ENCODE measurements at places on chromosomes 4 and X.

DNA sequence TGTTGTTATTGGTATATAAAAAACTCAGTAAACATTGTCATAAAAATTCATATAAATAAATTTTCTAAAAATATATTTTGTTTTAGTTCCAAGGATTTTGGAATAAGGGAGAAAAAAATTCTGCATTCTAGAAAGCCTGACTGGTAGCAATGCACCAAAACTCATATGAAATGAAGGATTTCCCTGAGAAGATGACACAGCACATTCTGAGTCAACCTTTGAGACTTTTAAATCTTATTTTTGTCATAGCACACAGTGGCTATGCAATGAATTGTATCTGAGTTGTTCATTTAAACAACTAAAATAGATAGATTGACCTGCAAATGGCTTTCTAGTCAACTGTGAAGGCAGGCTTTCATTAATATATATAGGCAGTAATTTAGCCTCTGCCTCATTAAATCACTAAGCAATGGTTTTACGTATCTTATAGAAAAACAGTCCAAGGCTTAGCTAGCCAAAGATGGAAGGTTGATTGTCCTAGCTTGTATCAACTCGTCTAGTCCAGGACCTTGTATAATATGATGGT lies 239.1 kb upstream of the NEIL3 start:
- no peak for DNase-seq

- no peak for DNase-seq
Observed at GRCh38 chr4:16120720-16121119, 36.9 kb upstream of the PROM1 start.

DNA sequence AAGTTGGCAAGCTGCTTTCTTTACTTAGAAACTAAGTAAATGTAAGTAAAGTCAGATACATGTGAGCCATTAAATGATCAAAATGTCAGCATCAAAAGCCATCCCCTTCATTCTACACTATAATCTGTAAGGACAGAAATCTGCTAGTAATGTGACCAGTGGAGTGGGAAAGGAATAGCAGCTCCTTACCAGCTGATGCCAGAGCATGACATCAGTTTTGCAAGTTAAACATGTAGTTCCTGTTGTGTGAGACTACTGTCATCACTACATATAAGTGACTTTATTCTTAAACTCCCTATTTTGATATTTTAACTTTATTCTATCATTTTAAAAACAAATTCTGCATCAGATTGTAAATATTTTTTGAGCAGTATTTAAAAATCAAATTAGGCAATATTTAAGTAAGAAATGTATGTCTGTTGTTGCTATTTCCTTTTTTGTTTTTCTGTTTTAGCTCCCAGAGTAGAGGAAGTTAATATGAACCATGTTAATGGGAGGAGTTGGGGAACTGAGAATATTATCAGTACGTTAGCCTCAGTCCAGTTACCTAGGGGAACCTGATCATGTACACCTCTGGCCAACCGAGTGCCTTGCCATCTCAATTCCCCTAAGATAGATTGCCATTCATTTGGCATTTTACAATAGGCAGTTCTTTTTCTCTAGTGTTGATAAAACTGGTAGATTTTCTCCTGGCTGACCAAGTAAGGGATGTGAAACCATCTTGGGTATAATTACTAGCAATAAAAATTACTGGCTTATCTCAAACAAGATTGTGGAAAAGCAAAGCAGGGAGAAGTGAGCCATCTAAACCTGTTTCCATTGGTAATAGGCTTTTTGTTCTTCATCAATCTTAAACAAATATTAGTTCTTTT lies 34.7 kb downstream of the CCNI start:
- DNase-seq, result no peak

DNA sequence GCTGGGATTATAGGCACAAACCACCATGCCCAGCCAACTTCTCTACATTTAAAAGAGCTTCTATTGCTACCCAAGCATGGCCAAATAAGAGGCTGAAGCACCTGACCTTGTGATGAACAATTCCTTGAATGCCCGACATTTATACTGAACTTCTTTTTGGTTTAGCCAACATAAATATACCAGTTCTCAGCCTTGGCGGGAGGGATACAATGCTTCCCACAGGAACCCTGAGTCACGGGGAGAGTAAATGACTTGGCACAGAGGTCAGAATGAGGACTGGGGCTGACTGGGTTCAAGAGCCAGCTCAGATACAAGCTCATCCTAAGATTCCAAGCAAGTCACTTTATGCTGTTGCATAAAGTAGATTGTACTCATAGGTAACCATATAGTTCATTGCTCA lies 6.1 kb downstream of the HOPX start:
- DNase-seq, result no peak

DNA sequence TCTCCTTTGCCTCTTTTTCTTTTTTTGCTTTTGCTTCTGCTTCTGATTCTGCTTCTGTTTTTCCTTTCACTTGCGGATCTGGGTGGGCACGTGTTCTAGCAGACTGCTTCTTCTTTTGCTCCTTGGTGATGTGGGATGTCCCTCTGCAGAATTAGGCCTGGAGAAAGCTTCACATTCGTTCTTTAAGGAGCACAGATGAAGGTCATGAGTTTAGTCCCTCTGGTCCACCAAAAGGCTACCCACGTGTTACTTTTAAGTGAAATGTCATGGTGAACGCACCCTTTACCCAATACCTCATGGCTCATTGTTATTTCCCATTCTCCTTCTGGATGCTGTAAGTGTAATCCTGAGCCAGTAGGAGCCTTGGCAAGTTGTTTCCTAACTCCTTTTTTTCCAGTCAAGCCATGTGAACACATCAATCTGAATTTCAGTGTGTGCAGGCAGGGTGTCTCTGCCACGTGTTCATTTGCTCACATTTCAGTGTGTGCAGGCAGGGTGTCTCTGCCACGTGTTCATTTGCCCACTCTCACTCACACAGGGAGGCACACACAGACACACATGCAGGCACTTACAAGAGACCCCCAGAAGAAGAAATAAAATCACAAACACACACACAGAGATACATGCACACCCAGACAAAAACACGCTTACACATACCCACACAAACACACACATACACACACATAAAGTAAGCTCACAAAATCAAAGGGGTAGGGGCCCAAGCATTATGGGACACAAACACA lies 36.9 kb downstream of the NBDY start:
- DNase-seq, result no peak

DNA sequence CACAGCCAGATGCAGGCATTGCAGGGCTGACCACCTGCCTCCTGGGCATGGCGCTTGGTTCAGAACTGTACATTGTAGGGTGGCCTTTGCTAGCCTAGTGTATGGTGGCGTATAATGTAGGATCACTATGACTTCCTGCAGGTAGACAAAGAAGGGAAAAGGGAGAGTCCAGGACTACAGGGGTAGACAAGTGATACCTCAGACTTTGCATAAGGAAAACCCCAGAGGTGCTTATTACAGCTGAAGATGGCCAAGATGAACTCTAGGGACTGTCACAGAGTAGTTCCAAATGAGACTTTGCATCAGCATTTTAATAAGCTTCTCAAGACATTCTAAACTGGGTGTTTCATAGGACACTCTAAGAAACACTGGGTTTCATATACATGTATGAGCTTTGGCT lies 116.4 kb upstream of the PUDP start:
- no peak for DNase-seq

- DNase-seq, result no peak
Observed at GRCh38 chr4:185227713-185228278, 18.4 kb downstream of the SNX25 start.

- DNase-seq, result no peak
Observed at GRCh38 chrX:74187211-74187610, 116.8 kb upstream of the ZCCHC13 start.

DNA sequence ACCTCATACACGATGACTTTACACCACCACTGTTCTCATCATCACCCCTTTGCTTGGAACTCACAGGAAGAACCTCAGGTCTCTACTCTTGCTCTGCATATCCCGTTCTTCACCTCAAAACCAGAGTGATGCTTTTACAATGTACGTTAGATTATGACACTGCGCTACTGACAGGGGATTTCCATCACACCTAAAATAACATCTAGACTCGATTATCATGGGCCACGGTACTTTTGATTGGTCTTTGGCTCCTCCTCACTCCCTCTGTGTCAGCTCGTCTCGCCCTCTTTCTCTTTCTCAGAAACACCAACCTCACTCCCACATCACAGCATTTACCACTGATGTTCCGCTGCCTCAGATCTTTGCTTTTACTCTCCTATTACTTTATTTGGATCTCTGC lies 172.4 kb downstream of the TLL1 start:
- no peak for DNase-seq

DNA sequence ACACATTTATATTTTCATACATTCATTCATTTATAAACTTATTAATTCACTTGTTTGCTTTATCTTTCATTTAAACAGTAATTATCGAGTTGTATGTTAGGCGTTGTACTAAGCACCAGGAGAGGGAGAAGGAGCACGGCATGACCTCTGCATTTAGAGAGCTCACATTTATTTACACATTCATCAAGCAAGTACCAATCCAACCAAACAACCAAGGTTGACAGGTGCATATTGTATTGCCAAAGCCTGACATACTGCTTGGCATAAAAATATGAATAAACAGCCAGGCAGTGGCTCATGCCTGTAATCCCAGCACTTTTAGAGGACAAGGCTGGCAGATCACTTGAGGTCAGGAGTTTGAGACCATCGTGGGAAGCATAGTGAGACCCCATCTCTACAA lies 37.0 kb upstream of the CLNK start:
- no peak for DNase-seq

- no peak for DNase-seq
Observed at GRCh38 chr4:120853161-120853935, 69.2 kb downstream of the PRDM5 start.

DNA sequence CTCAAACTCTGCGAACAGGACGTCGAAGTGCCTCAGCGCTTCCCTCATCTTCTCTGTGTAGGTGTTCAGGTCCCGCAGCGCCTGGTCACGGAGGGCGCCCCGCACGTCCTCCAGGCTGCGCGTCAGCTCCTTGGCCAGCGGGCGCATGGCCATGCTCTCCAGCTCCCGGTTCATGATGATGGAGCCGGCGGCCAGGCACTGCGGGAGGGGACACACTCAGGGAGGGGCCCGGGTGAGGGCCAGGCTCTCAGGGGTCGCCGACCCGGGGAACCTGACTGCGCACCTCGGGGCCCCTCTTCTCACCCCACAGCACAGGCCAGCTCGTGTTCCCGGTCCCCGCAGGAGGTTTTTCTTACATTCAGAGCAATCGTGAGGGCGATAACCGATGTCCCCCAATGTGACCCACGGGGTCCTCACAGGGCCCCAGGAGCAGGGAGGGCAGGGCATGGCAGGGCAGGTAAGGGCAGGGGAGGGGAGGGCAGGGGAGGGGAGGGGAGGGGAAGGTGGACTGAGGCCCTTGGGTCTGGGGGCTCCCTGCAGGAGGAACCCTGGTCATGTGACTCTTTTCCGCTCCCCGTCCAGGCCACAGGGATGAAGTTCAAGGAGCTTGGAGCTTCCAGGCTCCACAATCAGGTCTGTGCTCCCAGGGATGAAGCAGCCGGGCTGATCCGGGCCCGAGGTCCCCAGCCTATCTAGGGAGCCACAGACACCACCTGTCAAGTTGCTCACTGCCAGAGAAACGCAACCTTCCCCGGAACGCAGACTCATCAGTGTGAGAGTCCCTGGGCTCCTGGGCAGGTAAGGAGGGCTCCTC lies 77.8 kb upstream of the MXD4 start:
- DNase-seq, result no peak

DNA sequence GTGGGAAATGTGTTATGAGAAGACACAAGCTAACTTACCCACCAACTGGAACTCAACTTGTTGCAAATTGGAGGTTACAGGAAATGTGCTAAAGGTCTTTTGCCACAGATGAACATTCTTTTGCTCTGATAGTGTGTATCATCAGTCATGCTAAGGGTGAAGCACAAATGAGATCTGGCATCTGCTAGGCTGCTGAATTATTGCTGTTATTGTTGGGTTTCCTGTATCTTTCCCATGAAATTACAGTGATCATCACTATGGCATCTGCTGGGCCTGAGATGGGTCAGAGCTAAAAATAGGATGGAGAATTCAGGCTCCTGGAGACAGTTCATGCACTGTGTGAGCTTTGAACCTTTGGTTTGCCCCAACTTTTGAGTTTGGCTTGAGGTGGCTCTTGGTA lies 124.5 kb downstream of the NPNT start:
- no peak for DNase-seq

DNA sequence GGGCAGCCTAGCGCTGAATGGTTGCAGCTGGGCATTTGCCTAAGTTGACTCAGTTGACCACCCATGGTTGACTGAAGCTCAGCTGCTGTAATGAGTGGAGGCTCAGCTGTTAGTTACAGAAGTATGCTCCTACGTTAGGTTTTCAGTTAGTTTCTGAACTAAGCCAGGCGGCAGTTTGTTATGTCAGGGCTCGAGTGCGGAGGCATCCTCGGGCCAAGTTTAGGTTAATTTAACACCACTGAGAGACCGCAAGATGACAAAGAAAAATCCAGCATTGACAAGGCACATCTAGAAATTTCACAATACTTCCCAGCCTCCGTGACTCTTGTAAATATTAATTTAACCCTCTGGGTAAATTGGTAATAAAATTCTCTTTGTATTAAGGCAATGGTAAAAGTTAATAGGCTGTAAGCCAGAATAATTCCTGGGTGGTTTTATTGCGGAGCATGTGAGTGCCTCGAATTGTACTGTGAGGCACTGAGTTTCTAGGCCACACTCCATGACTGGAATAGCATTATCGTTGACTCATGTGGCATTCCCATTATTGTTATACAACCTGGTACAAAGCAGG lies 33.1 kb upstream of the CDKN2AIP start:
- DNase-seq, result no peak

GRCh38 chrX:133350751-133351150 lies 64.5 kb downstream of the GPC4 start:
- DNase-seq, result no peak

DNA sequence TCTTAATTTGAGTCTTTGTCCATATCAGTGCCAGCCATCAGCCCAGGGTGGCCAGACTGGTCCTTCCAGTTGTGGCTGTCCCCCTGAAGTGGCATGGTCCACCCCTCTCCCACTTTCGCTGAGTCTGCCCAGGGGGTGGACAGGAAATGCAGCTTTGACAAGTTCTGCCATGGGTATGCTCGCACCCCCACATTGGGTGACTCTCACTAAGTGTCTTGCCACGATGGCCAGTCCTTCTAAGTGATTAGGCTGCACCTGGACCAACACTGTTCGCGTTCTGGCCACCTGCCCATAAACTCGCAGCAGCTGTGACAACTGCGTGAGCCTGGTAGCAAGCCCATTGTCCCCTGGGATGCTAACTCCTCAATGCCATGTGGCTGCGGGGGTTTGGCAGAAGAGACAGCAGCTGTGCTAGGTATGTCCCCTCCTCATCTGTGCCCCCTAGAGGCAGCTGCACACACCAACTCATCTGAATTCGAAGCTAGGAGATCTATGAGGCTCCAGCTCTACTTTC lies 10.0 kb upstream of the LNX1 start:
- DNase-seq, result peak; percentile 59

- DNase-seq, result no peak
Observed at GRCh38 chrX:54134269-54134668, 48.8 kb downstream of the FAM120C start.

DNA sequence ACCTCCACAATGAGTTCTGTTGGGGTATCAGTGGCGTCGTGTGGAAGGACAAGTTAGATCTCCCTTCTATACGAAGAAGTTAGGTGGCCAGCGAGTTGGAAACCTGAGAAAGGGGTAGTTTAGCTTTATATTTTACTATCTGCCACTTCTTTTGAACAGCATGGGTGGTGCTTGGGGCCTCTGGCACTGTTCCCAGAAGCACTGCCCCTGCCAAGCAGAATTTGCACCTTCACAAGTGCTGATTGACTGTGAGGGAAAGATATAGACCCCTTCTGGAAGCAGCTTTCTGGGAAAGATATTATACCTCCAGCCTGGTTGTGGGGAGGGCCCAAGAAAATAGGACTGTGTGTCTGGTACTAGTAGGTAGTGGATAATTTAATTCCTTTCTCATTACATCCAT lies 246.9 kb downstream of the FBXO8 start:
- no peak for DNase-seq

- DNase-seq, result no peak
Observed at GRCh38 chr4:137421796-137422195, 110.5 kb downstream of the PCDH18 start.
